ENCODE measurements at places on chromosomes 12 and 14.

DNA sequence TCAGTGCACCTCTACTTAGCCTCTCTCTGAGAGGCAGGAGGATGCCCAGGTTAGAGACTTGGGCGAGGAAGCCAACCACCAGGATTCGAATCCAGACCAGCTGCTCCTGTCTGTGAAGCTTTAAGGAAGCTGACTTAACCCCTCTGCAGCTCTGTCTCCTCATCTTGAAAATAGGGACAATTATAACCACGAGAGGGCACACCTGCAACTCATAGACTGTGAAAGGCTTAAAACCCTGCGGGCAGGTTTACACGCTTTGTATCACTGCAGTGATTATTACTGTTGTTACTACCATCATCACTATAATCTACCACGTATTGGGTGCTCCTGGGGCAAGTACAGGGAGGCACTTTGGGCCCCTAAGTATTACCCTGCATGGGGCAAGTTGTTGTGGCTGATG, 379.8 kb downstream of the VRK1 start:
- DNase-seq, result no peak

GRCh38 chr14:50804181-50804721, 26.7 kb downstream of the NIN start:
- no peak for DNase-seq

DNA sequence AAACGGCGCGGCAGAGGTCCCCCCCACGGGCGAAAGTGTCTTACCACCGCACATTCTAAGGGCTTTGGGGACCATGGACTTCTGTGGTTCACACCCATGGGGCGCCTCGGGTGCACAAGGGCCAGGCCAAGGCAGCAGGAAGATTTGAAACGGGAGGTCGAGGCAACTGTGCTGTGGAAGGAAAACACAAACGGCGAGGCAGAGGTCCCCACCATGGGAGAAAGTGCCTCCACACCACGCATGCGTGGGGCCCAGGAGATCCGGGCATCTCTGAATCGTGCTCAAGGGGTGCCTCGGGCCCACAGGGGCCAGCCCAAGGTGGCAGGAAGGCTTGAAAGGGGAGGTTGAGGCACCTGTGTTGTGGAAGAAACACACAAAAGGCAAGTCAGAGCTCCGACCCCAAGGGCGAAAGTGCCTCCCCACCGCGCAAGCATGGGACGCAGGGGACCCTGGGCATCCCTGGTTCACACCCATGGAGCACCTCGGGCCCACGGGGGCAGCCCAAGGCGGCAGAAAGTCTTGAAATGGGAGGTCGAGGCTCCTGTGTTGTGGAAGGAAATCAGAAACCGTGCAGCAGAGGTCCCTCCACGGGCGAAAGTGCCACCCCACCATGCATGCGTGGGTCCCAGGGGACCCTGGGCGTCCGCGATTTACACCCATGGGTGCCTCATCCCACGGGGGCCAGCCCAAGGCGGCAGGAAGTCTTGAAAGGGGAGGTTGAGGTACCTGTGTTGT, 371.0 kb downstream of the ALG10 start:
- no peak for DNase-seq

- no peak for DNase-seq
Measured at GRCh38 chr12:6534695-6534944, 303 bp downstream of the GAPDH start.

DNA sequence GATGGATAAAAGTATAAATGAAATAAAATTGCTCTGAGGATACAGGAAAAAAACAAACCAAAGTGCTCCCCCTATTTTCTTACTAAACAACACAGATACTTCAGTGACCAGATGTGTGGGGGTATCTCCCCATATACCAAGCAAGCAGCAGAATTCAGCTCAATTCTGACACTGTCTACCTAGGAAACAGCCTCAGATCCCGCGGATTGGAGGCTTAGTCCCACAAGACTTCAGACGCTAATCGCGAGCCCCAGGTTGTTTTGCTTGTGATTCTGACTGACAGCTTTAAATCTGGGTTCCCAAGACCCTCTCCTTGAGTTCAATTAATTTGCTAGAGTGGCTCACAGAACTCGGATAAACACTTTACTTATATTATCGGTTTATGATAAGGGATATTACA, 17.3 kb downstream of the NFKBIA start:
- no peak for DNase-seq

GRCh38 chr14:70779667-70780066, 29.6 kb downstream of the MAP3K9 start:
- DNase-seq, result no peak

DNA sequence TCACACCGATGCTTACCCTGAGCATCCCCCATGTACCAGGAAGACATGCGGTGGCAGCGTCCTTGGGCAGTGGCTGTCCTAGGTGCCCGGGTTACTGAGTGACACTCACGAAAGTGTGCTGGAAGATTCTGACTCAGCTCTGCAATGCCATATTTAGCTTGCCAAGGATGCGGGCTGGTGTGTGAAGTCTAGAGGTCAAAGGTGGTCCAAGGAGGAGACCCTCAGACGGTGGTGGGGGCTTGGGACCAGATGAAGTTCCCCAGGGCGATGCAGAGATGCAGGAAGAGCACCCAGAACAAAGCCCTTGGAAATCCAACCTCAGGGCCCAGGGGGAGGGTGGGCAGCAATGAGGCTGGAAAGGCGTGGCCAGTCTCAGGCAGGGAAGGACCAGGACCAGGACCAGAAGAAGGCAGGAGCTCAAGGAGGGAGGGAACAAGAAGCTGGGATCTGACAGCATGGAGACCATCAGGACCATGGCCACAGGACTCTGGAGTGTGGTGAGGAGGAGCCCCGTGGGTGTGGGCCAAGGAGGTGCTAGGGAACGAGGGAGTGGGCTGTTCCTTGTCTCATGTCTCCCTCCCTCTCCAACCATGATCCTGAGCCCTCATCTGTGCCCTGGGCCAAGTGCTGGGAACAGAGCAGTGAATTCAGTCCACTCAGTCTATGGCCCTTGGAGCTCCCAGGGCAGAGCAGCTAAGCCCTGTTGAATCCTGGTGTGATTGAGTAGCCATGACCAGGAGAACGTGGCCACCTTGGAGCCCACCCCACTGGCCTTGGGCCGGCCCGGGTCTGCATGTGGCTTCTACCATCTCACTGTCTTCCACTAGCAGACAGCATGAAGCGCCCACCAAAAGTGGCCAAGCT, 310.1 kb upstream of the DIO3 start:
- DNase-seq, result no peak

DNA sequence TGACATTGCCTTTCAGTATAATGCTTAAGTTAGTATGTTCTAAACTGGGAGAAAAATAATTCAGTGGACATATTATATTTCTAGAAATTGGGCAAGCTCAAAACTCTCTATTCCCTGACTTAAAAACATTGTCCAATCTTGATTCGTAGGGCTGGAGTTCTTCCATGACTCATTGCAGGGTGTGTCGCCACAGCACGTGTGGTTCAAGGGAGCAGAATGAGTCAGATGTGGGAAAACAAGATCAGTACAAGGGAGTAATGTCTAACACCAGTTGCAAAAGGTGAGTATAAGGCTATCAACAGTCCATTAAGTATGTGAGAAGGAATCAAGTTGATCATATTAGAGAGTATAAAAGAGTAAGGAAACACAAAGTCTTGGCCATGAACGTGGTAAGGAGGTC, 887.0 kb downstream of the TMTC2 start:
- DNase-seq, result no peak

DNA sequence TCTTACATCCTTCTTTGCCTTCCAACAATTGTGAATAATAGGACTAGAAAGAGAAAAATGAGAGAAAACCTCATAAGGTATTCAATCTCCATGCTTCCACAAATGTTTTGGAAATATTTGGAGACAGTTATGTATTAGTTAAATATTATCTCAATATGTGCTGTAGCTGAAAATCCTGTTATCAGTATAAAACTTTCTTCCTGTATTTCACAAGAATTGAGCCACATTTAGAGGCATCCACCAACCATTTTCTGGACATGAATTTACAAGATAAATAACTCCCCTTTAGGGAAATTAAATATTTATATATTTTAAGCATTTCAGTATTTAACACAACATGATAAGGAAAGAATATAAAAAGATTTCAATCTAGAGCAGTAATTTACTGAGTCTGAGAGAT, 200.3 kb downstream of the GPHN start:
- DNase-seq, result no peak

DNA sequence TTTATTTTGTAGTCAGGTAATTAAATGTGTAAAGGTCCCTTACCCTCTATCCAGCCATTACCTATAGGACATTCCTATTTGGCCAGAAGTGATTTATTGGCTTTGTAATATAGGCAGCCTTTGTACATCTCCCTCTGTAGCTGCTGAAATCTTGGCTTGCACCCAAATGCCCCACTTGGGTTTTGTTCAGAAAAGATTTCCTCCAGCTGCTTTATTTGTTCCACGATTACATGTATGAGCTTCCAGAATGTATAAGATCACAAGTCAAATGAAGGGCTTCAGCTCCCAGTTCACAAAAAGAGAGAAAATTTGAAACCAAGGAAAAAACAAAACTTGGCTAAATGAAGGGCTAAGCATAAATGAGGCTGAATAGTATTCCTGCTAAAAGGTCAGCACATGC, 103.4 kb downstream of the EFCAB11 start:
- DNase-seq, result no peak

- DNase-seq, result no peak
Measured at GRCh38 chr12:47927346-47927745, 22.6 kb upstream of the VDR start.

DNA sequence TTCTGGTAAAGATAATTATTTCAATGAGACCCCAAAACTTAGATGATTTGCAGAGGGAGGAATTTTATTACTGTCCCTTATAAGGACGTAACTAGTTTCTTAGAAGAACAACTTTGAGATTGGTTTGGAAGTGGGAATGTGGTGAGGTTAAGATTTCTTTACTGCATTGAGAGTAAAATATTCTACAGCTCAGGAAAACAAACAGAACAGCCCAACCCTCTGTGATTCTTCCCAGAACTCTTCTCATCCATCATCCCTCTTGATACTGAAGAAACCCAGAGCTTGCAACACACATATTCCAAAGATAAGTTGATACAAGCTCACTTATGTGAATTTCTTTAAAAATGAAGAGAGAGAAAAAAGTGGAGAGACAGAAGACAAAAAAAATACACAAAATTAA, 234.2 kb downstream of the CRADD start:
- DNase-seq, result no peak

DNA sequence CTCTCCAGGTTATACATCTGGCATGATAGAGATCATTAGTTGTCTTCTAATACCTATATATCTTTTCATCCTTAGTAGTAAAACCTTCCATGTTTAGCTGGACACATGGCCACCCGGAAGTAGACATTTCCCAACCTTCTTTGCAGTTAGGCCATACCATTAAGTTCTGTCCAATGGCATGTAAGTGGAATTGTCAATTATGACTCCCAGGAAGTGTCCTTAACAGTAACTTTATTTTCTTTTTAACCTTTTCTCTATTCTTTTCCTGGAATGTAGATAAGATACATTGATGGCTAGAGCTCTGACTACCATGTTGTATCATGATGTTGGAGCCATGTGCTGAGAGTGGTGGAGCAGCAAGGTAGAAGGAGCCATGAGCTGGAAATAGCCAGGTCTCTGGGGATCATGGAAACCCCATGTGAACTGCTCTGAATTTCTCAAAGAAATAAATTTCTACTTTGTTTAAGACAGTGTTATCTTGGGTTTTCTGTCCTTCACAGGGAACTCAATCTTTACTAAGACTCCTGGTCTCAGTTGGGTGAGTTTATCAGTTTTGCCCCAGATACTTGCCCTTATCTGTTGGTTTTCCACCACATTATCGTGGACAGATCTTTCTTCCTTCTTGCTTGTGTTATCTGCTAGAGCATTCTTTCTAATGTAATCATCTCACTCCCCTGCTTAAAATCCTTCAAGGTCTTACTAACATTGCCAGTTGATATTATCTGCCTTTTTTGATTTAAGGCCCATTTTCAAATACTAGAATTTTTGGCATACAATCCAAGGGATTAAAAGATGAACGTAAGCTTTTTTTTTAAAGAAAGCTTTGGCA, 5.1 kb upstream of the LTA4H start:
- no peak for DNase-seq

GRCh38 chr14:99575043-99576023, 28.7 kb downstream of the CCDC85C start:
- DNase-seq, result no peak

- DNase-seq, result no peak
Measured at GRCh38 chr14:55724736-55725135, 144.7 kb downstream of the KTN1 start.

DNA sequence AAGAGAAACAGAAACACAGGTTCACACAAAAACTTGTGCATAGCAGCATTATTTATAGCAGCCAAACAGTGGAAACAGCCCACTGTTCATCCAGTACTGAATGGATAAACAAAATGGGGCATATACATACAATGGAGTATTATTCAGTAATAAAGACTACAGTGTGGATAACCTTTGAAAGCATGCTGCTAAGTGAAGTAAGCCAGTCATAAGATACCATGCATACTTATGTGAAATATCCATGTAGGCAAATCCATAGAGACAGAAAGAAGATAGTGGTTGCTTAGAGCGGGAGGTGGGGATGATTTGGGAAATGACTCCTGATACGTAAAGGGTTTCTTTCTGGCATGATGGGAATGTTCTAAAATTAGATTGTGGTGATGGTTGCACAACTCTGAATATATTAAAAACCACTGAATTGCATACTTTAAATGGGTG, 99.4 kb downstream of the CRADD start:
- DNase-seq, result no peak

GRCh38 chr12:93802698-93803423, 125.7 kb downstream of the CRADD start:
- DNase-seq, result no peak

DNA sequence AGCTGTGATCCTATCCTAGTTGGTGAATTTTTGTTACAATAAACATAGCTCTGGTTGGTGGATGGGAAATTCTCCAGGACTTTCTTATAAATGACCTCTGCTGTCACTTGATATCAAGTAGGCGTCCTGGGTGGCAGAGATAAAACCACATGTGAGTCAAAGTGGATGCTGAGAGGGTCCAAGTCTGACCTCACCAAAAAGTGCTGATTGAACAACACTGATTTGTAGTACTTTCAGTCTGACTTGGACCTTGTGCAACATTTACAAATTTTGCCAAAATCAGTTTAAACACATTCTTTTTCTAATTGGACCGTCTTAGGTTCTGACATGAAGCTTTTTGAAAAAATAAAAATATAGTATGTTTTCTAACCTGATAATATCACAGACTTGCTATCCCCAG, 585.6 kb downstream of the GALC start:
- DNase-seq, result no peak

DNA sequence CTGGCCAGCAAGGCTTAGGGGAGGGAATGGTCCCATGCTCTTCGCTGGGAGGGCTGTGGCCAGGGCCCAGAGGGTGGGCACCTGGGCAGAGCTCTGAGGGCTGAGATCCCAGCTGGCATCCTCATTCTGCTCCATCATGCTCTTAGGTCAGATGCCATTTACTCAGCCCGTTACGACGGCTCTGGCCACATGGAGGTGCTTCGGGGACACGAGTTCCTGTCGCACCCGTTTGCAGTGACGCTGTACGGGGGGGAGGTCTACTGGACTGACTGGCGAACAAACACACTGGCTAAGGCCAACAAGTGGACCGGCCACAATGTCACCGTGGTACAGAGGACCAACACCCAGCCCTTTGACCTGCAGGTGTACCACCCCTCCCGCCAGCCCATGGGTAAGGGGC, 30.8 kb upstream of the LRP1-AS start:
- DNase-seq, result no peak

GRCh38 chr14:103619057-103619456, 10.0 kb upstream of the KLC1 start:
- no peak for DNase-seq
